Hematopoietic multipotent progenitor cell treated with erythropoietin and hydrocortisone succinate and interleukin-3 and kit ligand, for 6 days (in vitro differentiated cells): ENCODE measurements at places on chromosomes 11 and 22.

GRCh38 chr11:69180226-69180625 lies 24.5 kb downstream of the SMIM38 start:
- peak; percentile 12 for DNase-seq

DNA sequence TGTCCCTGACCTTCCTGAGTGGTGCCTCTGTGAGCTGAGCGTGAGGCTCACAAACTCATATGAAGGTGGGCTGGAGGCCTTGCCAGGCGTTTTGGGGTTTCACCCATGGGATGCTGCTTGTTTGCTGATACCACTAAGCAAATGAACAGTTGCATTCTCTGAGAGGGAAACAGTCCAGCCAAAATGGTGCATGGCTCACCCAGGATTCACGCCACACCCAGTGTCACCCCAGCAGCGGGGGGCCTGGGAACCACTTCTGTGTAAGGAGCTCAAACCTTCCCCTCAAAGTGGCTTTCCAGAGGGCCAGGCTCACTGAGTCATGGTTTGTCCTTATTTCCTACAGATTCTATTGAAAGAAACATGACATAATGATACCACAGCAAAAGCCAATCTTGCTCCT lies 928.1 kb downstream of the TBC1D22A start:
- DNase-seq: no peak

DNA sequence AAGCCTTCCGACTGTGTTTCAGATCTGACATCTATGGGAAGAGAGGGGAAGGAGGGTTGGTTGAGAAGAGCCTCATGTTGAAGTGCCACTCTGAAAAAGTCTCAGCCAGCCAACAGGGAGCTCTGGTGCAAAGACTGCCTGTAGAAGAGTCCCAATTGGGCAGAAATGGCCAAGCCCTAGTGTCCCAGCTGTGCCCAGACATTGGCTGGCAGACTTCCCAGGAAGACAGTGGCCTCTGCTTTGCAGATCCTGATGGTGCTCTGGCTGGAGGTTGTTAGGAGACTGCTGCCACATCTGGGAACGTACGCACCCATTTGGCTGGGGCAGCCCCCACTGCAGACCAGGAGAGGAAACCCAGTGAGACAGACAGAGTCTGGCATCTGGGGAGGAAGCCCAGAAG lies 3.2 kb upstream of the PLA2G3 start:
- DNase-seq: no peak

DNA sequence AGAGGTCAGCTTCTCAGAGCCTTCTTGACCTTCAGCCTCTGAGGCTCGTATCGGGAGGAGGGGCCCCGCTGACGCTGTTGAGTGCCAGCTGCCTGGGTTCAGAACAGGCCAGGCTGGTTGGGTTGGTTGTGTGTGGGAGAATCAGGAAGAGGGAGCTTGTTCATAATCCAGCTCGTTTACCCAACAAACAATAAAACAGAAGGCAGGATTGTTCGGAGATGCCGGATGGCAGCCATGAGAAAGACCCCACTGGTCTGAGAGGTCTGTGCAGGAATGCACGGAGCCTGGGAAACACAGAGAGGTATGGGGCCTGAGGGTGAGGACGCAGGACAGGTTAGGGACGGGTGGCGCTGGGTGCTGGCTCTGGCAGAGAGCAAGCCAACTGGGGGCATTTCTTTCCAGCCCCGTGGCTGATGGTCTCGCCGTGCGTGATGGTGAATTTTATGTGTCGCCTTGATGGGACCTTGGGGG lies 31.6 kb upstream of the SHANK2 start:
- DNase-seq: no peak

GRCh38 chr11:94639901-94640721 lies 72.9 kb downstream of the PIWIL4 start:
- DNase-seq: no peak

DNA sequence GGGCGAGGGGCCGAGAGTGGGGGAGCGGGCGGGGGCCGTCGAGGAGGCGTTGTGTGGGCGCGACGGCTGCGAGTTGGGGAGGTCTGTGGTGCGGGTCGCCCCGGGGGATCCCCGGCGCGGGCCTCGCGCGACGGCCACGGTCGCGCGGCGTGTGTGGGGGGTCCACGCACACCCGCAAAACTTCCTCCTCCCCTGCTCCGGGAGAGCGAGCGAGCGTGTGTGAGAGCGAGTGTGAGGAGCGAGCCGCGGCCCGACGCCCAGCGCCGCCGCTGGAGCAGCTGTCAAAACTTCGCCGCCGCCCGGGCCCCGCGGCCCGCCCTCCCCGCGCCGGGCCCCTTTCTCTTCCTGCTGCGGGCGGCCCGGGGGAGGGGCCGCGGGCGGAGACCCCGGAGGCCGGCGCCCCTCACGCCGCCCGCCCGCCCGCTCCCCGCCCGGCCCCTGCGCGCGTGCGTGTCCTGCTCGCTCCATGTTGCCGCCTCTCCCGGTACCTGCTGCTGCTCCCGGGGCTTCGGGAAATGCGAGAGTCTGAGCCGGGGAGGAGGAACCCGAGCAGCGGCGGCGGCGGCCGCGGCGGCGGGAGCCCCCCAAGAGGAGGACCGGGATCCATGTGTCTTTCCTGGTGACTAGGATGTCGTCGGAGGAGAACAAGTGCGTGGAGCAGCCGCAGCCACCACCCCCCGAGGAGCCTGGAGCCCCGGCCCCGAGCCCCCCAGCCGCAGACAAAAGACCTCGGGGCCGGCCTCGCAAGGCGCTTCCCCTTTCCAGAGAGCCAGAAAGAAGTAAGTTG lies 9.0 kb upstream of the CCT8L2 start:
- DNase-seq: peak; percentile 17

DNA sequence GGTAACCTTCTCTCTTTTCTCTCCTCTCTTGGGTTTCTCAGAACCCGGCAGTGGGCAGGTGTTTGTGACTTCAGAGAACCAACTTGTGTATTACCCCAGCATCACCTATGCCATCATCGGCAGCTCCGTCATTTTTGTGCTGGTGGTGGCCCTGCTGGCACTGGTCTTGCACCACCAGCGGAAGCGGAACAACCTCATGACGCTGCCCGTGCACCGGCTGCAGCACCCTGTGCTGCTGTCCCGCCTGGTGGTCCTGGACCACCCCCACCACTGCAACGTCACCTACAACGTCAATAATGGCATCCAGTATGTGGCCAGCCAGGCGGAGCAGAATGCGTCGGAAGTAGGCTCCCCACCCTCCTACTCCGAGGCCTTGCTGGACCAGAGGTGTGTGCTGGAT lies 62.2 kb downstream of the COMMD9 start:
- no peak for DNase-seq

GRCh38 chr11:100972046-100972445 lies 157.6 kb downstream of the PGR start:
- DNase-seq: no peak

GRCh38 chr11:2724653-2725367 lies 25.0 kb upstream of the KCNQ1OT1 start:
- DNase-seq: no peak
